ENCODE measurements at places on chromosomes 7 and 10.
A peak's percentile ranks its signal among the peaks of the same experiment; 100 is the strongest.

DNA sequence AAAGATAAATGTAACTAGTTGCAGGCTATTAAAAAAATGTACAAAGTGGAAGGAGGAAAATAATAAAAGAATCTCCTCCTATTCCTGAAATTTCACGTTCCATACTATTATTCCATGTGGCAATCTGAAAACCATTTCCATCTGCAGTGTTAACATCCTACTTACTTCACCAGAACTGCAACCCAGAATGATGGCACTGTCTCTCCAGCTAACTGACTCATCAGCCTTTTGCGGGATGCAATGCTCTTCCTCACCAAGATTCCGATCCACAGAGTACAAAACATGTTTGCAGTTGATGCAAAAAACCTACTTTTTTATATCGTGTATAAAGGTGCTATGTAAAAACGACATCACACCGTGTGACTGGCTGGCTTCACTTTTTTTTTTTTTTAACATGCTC, 50.8 kb downstream of the ESYT2 start:
- DNase-seq = no peak

DNA sequence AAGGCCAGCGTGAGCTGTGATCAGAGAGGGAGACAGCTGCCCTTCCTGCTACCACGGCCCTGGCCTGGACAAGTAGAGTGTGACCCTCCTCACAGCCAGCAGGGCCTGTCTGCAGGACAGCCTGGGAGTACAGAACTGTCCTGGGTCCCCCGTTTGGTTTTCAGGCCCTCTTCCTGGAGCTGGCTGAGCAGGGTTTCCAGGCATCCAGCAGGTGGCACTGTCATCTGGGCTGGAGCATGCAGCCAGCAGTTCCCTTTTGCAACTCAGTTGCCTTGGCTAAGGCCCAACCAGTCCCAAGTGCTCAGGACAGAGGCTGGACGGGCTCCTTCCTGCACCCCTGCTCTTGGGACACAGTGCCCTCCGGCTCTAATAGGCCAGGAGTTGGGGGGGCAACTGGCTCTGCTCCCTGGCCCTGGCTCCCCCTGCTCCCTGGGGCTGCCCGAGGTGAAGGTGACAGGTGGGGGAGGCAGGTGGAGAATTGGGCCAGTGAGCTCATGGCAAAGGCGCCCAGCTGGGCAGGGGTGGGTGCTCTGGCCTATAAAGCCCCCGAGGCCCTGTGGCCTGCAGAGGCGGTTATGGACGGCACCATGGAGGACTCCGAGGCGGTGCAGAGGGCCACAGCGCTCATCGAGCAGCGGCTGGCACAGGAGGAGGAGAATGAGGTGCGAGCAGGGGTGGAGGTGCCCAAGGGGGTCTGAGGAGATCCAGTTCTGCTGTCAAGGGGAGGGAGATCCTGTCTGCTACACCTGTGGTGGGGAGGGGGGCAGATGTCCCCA, at the start of gene ANKRD2:
Gene ANKRD2 (plus strand): TSS at position 566 of the 776 bp plus-strand sequence. CDS start 10 bp downstream, at position 576.
- peak; percentile 71 for DNase-seq

- DNase-seq = no peak
Measured at GRCh38 chr10:122643931-122644534, 55.6 kb downstream of the C10orf120 start.

- DNase-seq = no peak
Measured at GRCh38 chr10:30456266-30456665, 22.3 kb downstream of the MAP3K8 start.

GRCh38 chr7:14478834-14479510, 423.6 kb downstream of the DGKB start:
- DNase-seq = no peak

- no peak for DNase-seq
Measured at GRCh38 chr7:72097226-72097625, 314.9 kb downstream of the CALN1 start.

DNA sequence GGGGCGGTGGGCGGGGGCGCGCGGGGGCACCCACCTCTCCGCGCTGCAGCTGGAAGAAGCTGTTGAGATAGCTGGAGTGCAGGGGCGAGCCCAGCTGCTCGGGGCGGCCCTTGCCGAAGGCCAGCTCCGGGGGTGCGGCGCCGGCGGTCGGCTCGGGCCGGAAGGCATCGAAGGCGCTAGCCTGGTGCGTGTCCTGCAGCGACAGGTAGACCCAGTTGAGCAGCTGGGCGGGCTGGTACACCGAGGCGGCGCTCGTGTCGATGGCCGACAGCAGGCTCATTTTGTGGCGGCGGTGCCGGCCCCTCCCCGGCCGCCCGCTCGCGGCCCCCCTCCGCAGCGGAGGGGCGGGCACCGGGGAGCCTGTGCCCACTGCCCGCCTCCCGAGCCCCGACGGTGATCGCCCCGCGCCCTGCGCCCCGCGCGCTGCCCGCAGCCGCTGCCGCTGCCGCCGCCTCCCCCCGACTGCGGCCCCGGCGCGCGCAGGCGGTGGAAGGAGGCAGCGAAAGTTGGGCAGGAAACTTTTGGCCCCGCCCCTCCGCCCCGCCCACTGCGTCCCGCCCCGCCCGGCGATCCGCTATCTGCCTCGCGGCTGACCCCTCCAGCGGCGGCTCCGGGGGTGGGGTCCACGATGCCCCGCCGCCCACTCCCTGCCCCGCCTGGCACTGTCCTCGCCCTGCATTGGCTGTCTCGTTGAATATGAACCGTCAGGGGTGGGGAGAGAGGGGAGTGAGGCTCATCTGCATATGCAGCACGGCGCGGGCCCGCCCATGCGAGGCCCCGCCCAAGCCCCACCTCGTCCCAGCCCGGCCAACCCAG, at the start of gene ZCCHC24:
Gene ZCCHC24 (minus strand): TSS at position 464 of the 816 bp plus-strand sequence. CDS start 184 bp downstream, at position 280.
- peak; percentile 96 for DNase-seq
